DMS153 (cell line): ENCODE measurements at places on chromosomes 2 and 18.

DNA sequence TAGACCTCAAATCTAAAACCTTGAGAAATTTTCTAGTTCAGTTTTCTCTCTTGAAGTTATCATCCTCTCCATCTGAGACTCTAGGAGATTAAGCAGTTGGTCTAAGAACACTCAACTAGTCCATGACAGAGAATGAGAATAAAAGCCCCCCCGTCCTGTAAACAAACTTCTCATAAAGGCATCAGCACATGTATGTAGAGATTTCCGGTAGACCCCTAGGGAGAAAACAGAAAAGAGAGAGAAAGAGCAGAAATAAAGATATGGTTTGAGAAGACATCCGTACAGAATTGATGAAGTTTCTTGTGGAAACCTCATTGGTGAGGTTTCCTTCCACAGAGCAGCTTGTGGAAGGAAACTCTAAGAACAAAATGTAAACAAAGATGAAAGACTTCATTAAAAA, 3.2 kb upstream of the GPR155 start:
- DNase-seq: no peak

DNA sequence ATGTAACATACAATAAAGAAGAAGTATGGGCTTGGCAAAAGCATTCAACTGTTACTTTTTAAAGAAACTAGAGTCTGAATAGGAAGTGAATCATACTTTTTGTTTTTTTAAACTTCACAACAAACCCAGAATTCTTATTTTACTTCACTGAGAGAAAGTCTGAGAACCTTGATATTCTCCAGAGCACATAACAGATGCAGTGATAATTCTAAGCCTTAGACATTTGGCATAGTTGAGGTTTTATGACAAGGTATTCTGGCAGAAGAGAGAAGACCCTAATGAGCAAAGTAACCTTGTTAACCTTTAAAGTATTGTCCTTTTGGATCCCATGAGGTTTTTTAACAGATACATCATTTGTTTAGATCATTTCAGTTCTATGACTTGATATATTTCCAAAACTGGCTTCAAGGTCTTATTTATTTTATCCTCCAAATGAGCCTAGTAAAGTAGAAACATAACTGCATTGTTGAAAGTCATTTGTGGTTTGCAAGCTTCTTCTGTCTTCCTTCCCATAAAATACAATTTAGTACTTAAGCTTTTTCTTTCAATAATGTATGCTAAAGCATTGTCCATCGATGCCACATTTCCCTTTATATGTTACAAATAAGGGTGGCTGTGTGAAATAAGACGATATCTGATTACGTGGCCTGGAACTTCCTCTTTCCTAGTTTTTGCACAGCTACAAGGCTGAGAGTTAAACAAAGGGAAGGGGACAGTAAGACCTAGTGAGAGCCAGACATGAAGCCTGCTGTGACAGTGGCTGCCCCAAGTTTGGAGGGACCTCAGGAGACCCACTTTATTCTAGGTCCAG, 86.1 kb upstream of the ITPRID2 start:
- DNase-seq: no peak

DNA sequence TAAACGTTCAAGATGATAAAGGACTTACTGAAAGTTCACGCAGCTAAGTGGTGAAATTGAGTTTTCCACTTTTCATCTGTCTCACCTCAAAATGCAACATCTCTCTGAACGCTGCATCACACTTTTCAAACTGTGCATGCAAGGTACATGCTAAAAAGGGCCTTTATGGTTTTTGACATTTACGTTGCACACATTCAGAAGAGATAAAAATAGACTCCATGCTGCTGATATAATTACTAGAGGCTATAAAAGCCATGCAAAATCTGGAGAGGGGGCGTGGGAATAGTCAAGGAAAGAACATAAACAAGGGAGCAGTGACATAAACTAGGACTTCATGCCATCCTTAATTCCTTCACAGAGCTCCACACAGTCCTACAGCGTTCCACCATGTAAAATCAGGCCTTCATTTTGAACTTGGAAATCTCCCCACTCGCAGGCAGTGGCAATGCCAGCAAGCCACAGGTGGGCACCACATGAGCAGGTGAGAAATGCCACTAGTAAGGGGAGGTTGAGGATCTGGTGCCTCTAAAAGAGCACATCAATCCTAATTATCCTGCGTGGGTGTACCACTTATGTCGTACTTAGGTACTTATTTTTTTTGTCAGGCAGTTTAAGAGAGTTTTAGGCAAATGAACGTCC, 71.4 kb downstream of the ZEB2 start:
- no peak for DNase-seq

DNA sequence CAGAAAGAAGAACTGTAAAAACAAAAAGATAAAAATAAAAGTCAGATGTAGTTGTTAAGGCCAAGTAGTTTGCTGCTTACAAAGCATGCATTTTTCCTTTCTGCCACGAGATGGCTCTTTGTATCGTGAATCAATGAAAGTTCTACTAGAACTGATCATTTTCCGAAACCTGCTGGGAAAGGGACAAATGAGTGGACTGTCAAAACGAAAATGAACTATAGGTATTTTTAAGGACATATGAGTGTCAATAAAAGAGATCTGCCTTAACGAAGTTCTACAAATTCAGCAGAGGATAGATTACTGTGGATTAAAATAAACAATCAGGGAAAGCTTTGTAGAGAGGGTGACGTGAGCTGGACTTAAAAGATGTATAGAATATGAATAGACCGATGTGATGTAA, 15.0 kb upstream of the ELOA2 start:
- no peak for DNase-seq

DNA sequence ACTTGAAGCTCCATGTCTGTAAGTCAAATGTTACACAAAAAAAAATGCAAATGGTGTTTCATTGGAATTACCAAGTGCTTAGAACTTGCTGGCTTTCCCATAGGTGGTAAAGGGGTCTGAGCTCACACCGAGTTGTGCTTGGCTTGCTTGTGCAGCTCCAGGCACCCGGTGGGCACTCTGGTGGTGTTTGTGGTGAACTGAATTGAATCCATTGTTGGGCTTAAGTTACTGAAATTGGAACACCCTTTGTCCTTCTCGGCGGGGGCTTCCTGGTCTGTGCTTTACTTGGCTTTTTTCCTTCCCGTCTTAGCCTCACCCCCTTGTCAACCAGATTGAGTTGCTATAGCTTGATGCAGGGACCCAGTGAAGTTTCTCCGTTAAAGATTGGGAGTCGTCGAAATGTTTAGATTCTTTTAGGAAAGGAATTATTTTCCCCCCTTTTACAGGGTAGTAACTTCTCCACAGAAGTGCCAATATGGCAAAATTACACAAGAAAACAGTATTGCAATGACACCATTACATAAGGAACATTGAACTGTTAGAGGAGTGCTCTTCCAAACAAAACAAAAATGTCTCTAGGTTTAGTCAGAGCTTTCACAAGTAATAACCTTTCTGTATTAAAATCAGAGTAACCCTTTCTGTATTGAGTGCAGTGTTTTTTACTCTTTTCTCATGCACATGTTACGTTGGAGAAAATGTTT, 97.9 kb upstream of the IL1R2 start:
- DNase-seq: no peak
